Hematopoietic multipotent progenitor cell treated with erythropoietin and hydrocortisone succinate and interleukin-3 and kit ligand, for 8 days (in vitro differentiated cells): ENCODE measurements at places on chromosomes 7 and 10.
A peak's percentile ranks its signal among the peaks of the same experiment; 100 is the strongest.

- DNase-seq: peak; percentile 68
Measured at GRCh38 chr10:100186253-100187212, 704 bp upstream of the ERLIN1 start.

- DNase-seq: no peak
Measured at GRCh38 chr7:70237831-70238575, 639.7 kb downstream of the AUTS2 start.

DNA sequence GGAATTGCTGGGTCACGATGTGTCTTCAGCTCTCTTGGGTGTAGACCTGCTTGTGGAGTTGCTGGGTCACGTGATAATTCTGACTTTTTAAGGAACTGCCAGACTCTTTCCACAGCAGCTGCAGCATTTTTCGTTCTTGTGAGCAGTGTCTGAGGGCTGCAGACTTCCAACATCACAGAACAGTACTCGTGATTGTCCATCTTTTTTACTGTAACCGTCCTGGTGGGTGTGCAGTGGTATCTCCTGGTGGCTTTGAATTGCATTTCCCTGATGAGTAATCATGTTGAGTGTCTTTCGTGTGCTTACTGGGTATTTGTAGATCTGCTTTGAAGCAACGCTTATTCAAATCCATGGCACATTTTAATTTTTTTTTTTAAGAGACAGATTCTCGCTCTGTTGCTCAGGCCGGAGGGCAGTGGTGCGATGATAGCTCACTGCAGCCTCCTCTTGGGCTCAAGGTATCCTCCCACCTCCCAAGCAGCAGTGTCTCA, 22.7 kb downstream of the INPP5A start:
- peak; percentile 53 for DNase-seq

DNA sequence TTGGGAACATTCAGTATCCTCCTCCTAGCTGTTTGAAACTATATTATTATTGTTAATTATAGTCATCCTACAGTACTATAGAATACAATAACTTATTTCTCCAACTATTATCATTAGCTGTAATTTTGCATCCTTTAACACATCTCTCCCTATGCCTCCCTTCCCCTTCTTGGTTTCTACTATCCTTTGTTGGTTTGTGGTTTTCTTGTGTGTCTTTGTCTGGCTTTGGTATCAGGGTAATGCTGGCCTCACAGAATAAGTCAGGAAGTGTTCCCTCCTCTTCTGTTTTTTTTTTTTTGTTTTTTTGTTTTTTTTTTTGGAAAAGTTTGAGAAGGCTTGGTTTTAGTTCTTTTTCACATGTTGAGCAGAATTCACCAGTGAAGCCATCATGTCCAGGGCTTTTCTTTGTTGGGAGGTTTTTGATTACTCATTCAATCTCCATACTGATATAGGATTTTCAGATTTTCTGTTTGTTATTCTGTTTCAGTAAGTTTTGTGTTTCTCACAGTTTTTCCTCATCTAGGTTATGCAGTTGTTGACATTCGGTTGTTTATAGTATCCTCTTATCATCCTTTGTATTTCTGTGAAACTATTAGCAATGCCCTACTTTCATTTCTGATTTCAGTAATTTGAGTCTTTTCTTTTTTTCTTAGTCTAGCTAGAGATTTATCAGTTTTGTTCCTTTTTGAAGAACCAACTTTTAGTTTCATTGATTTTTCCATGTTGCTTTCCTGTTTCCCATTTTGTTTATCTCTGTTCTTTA, 21.6 kb downstream of the C1GALT1 start:
- DNase-seq: peak; percentile 25

GRCh38 chr7:50629238-50629901, 64.2 kb upstream of the DDC start:
- DNase-seq: no peak

- DNase-seq: no peak
Measured at GRCh38 chr10:28939281-28940157, 262.2 kb downstream of the BAMBI start.

DNA sequence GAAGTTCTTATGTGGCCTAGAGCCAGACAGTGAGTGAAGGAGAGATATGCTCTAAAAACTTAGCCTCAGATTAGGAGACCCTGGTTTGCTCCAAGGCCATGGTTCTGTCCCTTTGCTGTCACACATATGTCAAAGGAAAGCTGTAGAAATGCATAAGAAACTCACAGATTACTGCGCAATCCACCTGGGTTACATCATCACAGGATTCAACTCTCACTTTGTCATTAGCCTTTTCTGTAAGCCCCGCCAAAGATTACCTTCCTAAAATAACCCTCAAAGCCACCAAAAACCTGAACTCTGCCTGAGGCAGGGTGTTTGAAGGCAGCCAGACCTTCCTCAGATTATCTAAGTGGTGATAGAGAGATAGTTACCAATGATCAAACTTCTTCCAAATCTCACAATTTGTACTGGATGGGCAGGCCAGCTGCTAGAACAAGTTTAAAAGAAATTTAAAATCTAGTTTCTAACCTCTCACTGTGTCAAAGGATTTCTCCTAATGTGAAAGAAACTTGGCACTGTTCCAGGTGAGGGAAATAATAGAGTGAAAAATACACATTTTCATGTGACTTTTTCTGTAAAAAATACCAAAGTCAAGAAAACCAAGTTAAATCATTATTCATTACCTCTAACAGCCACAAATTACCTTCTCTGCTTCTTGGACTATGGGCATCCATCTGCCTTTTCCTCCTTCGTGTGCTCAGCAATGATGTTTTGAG, 567.2 kb downstream of the SUGCT start:
- DNase-seq: no peak

DNA sequence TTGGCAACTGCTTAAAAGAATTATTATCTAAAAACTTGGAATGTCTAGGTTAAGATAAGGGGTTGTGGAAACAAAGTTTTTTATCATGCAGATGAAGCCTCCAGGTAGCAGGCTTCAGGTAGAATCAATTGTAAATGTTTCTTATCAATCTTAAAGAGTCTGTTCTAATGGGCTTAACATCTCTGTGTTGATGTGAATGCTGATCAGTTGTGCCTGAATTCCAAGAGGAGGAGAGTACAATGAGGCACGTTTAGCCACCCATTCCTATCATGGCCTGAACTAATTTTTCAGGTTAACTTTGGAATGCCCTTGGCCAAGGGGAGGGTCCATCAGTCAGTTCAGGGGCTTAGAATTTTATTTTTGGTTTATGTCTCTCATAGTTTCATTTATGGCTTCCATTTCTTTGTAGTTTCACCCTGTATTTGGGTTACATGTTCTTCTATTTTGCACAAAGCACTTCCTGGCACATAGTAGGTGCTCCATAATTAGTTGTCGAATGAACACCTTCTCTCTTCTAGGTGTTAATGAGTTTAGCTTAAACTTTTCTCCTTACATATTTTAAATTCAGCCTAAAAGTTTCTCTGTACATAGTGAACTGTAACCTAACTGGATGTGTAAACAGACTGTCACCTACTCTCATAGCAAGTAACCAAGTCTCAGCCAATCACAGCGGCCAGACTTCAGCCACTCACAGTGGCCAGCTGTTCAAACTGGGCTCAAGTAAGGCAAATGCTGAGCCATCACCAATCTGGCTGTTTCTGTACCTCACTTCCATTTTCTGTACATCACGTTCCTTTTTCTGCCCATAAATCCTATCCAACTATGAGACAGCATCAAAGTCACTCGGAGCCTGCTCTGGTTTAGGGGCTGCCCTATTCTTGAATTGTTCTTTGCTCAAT, 34.7 kb downstream of the ALOX5 start:
- DNase-seq: peak; percentile 32

GRCh38 chr7:8982338-8982992, 549.1 kb downstream of the NXPH1 start:
- no peak for DNase-seq

GRCh38 chr7:139360948-139361307, 1.2 kb downstream of the LUC7L2 start:
- peak; percentile 20 for DNase-seq

DNA sequence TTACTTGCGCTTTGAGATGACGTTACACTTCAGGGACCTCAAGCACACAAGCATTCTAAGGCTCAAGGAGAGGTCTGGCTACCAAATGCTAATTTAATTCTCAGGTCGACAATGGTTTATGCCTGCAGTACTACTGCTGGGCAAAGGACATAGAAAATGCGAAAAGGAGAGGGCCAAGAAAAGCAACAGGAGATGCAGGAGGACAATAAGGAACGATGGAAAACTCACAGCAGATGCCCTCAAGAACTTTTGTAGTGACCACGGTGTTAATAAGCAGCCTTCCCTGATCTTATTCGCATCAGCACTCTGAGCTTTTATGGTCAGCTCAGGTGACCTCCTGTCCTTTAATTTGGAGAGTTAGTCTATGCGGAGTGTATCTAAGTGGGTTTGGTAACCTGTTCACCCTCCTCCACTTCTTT, 146.3 kb downstream of the GPR85 start:
- no peak for DNase-seq

GRCh38 chr7:104779888-104780287, 234.1 kb upstream of the KMT2E start:
- DNase-seq: no peak

- no peak for DNase-seq
Measured at GRCh38 chr10:92222603-92223262, 68.1 kb downstream of the CPEB3 start.

GRCh38 chr10:116104210-116104932, 168.6 kb downstream of the GFRA1 start:
- no peak for DNase-seq

GRCh38 chr7:101294039-101294831, 27.4 kb downstream of the IFT22 start:
- DNase-seq: no peak

DNA sequence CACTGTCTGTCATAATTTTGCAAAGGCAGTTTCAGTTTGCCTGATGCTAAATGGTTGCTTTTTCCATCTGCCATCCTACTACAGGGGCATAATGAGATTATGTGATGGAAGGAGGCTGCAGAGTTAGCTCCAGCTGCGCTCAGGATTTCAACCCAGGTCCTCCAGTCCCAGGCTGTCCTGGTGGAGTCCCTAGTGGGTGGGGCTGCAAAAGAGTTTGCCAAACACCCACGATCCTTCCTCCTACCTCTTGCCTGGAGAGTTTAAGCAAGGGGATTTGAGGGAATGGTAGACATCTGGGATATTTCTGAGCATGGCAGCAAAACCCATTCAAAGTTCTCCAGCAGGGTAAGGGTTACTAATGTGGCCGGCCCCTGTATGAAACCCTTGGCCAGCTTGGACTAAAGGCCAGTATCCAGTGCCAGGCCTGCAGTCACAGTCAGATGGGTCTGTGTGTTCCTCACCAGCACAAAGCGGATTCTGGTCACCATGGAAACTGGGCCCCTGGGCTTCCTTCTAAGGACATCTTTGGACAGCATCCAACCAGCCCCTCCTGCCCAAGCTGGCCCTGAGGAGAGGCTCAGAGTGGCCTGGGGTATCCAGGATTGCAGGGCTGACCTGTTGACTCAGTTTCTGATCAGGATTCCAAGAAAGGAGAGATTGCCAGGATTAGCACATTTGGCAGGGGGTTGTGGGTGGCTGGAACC, 42.7 kb upstream of the CHST3 start:
- DNase-seq: no peak

- no peak for DNase-seq
Measured at GRCh38 chr10:18268005-18268404, 127.8 kb downstream of the CACNB2 start.

DNA sequence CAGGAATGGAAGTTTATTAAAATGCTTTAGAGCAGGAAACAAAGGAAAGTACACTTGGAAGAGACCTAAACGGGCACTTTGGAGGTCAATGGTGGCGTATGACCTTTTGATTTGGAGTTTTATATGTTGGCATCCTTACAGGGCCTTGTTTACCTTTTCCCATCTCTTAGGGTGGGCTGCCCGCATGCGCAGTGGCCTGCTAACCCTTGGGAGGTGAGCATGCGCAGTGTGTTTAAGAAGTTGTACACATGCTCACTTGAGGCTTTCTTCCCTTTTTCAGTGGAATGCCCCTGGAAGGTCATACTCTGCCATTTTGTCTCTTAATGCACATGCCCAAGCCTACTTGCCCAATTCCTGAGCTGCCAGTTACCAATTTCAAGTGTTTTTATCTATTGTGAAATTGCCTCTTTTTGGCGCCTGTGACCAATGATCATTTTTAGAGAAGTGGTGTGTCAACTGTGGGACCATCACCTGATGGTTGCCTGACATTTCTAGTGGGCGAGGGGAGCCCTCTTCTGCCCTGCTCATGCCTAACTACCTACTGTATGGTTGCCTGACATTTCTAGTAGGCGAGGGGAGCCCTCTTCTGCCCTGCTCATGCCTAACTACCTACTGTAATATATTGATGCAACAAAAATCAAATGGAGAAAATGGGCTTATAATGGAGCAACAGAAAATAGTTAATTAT, 138.0 kb downstream of the PPP1R9A start:
- DNase-seq: no peak

GRCh38 chr10:132654708-132655661, 117.4 kb downstream of the INPP5A start:
- peak; percentile 39 for DNase-seq

DNA sequence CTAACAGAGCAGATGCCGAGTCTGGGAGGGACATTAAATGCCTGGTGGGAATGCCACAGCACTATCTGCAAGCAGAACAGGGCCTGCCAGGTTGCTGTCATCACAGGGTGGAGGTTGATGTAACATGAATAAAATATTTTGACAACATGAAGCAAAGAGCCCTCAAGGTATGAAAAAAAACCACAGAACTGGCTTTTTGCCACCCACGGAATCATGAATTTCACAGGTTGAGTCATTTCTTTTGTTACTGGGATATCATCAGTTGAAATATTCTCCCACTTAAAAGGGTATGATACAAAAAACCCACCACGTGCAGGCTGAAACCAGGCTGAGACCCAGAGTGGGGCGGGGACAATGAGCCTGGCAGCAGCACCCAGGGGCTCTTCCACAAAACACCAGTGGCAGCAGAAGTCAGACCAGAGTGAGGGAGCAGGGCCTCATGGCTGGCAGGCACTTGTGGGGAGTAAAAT, 220.1 kb downstream of the TNS3 start:
- DNase-seq: no peak

DNA sequence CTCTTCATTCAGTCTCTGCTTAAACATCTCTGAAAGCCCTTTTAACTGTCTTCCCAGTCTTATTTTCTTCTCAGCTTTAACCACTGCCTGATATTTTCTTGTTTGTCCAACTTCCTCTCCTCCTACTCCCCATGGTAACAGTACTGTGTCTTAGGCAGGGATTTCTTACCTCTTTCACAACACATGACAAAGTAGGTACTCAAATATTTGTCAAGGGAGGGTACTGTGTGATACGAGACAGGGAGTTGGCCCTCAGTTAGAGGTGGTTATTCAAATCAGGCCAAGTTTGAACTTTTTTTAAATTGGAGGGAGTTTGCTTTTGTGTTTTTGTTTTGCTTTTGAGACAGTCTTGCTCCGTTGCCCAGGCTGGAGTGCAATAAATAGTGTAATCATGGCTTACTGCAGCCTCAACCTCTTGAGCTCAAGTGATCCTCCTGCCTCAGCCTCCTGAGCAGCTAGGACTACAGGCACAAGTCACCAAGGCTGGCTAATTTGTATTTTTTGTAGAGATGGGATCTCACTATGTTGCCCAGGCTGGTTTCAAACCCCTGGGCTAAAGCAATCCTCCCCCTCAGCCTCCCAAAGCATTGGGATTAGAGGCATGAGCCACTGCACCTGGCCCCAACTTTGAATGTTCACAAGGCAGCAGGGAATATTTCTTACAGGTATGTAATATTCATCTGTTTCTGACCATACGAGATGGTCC, 2.5 kb upstream of the KPNA7 start:
- DNase-seq: no peak

- peak; percentile 89 for DNase-seq
Measured at GRCh38 chr7:142535123-142535779, 214.0 kb upstream of the PRSS1 start.
